ENCODE measurements at places on chromosomes 1 and 21. TPM values are rescaled to one million over a fixed set of nuclear protein-coding genes. Genes with fewer than 3 reads are reported as not detected.

The DLGAP3 gene
- total RNA-seq: not detected

The JMJD4 gene
- total RNA-seq: 25.8 TPM

The SPATA46 gene
- not detected for total RNA-seq

The RSPO1 gene
- 0.22 TPM for total RNA-seq

The APCS gene
- total RNA-seq: not detected

The RXFP4 gene
- not detected for total RNA-seq

The OR2L5 gene
- total RNA-seq: not detected

The SCAF4 gene
- total RNA-seq: 3.2 TPM

The RHD gene
- not detected for total RNA-seq

The DDR2 gene
- total RNA-seq: 194 TPM

The CYYR1 gene
- not detected for total RNA-seq

The RGS4 gene
- total RNA-seq: 27.9 TPM

The B3GALT2 gene
- 4.7 TPM for total RNA-seq

The KCNA10 gene
- not detected for total RNA-seq

The CSRP1 gene
- total RNA-seq: 1,256 TPM

The PDIK1L gene
- 6.8 TPM for total RNA-seq

The LRRC71 gene
- total RNA-seq: not detected

The SIM2 gene
- total RNA-seq: not detected

The NBPF10 gene
- 2.3 TPM for total RNA-seq

The UAP1 gene
- total RNA-seq: 457 TPM

The C4BPA gene
- total RNA-seq: not detected

The MMEL1 gene
- total RNA-seq: not detected

The RAD54L gene
- 3.0 TPM for total RNA-seq

The CFHR3 gene
- total RNA-seq: not detected

The CELA3A gene
- total RNA-seq: not detected

The DCST1 gene
- not detected for total RNA-seq

The FAM3B gene
- not detected for total RNA-seq

The ITSN1 gene
- 35.5 TPM for total RNA-seq

The MLLT11 gene
- 3.7 TPM for total RNA-seq

The CHIA gene
- not detected for total RNA-seq

The CLCA1 gene
- not detected for total RNA-seq

The ADORA3 gene
- not detected for total RNA-seq

The RGS8 gene
- not detected for total RNA-seq

The PGLYRP3 gene
- not detected for total RNA-seq

The SELE gene
- not detected for total RNA-seq

The PWP2 gene
- total RNA-seq: 16.1 TPM

The CLDN19 gene
- not detected for total RNA-seq

The RBBP4 gene
- 72.4 TPM for total RNA-seq

The FAF1 gene
- 49.1 TPM for total RNA-seq

The LRRC38 gene
- not detected for total RNA-seq

The CD244 gene
- not detected for total RNA-seq

The SFN gene
- not detected for total RNA-seq

The GCSAML gene
- total RNA-seq: not detected

The ATP6V1G3 gene
- not detected for total RNA-seq

The TBX19 gene
- total RNA-seq: 1.2 TPM

The OR2T11 gene
- not detected for total RNA-seq

The SNX7 gene
- 49.1 TPM for total RNA-seq

The VAV3 gene
- under 0.01 TPM for total RNA-seq

The TCHH gene
- not detected for total RNA-seq

The OLFML2B gene
- 1.4 TPM for total RNA-seq

The EFNA4 gene
- total RNA-seq: 2.4 TPM
